ENCODE measurements at places on chromosomes 13 and 19.

DNA sequence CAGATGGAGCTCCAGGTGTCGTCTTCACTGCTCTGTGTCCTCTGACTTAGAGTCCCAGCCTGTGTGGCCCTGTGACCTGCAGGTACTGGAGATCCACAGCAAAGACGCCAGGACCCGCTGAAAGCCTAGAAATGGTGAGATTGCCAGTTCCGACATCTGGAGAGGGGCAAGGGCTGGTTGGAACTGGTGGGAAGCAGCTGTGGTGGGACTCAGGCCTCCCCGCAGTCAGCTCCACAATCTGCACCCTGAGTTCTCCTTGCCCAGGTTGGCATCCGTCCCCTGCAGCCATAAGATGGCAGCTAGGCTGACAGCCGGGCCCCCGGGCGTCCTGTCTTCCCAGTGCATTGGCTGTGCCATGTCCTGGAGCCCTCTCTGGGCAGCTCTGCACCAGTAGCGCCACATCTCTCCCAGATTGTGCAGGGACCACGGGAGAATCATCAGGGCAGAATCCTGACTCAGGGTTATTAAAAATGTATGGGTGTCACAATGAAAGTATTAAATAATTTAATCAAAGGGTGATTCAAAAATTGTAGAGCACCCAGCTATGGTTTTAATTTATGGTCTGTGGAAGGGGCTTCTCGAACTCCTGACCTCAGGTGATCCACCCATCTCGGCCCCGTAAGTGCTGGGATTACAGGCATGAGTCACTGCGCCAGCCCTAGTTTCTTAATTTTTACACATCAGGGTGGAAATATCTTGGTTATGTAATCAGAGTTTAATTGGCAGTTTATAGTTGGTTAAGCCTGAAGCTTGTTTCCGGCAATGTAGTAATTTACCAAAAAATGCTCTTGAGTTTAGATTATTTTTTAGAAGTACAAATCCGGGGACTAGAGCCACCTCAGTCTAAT, 32.2 kb upstream of the ZNF681 start:
- no peak for DNase-seq

DNA sequence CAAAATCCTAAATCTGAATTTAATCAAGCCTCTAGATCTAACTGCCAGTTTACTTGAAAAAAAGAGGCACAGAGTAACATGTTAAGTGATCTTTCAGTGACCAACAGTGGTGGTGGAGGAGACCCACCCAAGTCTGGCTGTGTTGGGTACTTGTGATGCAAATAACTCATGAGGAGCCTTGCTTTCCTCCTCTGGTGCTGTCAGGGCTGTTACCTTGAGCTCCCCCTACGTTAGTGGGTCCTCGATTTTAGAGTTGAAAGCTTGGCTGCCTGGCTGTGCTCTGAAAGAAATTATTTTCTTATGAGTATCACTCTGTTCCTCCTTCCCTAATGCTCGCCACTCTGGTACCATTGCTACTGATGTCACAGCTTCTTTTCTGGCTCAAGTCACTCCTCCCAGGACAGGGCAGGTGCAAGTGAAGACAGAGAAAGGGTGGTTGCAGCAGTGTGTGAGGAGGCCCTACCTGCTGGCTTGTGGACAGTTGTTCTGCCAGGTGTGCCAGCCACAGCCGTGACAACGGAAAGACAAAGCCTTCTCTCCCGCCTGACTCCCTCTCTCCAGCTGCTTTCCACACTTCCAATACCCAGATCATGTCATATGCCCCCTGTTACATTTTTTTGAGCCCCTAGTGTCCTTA, 6.5 kb upstream of the SUPT20H start:
- DNase-seq: no peak

DNA sequence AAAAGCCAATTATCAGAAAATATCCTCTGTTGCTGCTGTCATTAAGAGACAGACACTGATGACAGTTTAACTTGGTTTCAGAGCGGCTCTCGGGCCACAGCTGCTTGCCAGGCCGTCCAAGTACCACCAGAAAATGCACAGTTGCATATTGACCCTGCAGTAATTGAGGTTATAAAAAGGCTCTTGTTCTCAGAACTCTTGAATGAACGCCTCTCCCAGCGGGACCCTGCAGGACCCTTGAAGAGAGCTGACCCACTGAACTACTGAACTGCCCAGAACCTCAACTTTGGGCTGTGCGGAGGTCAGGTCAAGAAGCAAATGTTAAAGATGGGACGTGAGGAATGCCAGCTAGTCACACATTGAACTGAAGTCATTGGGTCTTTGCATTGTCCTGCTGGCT, 1559.0 kb upstream of the SLC10A2 start:
- DNase-seq: no peak

DNA sequence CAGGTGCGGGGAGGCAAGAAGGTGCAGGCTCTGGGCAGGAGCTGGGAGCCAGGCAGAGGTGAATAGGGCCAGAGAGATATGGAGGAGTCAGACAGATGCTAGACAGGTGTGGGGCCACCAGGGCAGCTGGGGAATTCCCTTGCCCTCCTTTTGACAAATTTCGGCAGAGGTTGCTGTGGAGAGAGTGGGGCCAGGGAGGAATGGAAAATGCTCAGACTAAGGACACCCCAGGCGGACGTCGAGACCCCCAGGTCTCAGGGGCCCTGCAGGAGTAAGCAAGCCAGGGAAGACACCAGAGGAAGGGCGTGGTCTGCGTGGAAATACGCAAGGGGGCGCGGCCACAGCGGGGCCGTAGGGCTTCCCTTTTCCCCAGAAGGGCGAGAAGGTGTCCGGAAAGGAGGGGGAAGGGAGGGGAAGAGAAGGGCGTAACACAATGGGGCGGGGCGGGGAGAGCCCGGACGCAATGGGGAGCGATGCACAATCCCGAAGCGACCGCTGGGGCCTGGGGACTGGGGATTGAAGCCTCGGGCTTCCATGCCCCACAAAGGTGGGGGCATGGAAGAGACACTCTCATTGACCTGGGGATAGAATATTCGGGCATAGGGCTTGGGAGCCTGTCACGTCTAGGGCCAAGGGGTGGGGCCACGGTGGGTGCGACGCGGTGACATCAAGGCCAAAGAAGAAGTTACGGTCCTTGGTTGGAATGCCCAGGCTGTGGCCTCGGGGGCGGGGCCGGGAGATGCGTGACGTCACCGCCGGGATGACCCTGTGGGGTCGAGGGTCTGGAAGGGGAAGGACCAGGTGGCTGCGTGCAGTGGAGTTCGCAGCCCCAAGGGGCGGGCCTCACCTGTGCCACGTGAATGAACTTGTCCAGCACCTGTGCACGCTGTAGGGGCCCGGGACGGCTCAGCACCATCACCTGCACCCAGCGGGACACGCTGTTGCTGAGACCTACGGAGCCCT, 8.2 kb downstream of the RASGRP4 start:
- DNase-seq: peak; percentile 81

DNA sequence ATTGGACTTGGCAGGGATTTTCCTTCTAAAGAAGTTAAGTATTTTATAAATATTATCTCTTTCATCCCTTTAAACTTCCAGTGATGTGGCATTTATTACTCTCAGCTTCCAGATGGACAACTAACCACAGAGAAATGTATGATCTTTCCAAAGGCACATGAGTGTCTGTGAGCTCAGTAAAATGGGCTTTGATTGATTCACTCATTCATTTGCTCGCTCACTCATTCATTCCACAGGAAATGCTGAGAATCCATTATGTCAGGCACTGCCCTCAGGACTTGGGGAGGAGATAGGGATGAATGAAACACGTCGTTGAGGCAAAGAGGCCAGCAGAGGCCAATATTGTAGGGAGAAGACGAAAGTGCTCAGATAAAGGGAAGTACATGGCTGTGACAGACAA, 359.3 kb downstream of the EFNB2 start:
- no peak for DNase-seq

GRCh38 chr13:101140936-101141335, 275.4 kb downstream of the NALCN start:
- DNase-seq: no peak

GRCh38 chr13:112014857-112015256, 52.1 kb upstream of the SOX1 start:
- DNase-seq: no peak

DNA sequence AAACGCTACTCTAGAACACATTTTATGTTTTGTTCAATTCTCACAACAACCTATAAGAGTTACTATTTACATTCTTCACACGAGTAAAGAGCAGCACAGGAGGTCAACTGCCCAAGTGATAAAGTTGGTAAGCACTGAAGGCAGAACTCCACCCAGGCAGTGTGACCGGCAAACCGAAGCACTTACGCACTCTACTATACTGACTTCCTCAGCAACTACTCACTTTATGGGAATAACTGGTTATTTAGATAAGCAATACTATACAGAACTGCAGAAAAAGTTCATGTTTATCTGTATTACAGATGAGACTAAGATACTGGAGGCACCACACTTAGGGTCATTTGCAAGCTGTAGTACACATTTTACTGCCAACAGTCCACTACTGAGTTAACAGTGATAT, 28.8 kb downstream of the FOXO1 start:
- DNase-seq: no peak

- DNase-seq: peak; percentile 88
Observed at GRCh38 chr19:15463861-15464371, 428 bp downstream of the RASAL3 start.

GRCh38 chr19:46639358-46640182, 3.6 kb upstream of the GNG8 start:
- peak; percentile 70 for DNase-seq

DNA sequence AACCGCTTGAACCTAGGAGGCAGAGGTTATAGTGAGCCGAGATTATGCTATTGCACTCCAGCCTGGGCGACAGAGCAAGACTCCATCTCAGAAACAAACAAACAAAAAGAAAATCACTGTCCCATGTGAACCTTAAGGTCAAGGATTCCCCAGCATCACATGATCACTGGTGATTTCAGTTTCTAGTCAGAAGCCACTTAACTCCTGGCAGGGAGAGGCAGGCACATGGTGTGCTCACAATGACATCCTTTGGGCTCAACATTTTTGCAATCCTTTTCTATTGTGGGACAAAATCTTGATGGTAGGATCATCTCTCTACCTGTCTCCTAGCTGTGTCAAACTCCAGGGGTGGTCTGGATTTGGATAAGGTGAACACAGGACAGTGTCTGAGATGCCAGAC, 12.1 kb downstream of the AKAP8 start:
- DNase-seq: no peak

DNA sequence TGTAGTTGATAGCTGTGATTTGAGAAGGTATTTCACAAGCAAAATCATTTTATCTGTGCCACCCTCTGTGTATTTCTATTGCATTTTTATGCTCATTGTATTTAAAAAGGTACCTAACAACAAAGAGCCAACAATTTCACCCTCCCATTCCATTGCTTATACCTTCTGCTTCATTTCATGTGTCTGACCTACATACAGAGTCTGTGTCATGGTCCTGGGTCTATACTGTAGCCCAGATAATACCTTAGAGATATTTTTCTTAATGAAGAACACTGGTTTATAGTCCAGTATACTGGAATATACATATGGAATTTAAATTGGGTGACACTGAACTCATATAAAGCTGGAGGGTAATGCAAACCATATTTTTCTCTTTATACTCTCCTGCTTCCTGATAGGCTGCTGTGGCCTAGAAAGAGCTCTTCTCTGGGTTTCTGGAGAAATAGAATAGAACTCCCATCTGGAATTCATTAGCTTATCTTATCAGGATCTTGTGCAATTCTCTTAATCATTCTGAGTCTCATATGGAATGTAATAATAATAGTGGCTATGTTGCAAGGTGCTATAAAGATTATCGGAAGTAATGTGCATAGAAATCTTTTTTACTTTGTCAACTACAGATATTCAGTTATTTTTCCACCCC, 31.8 kb upstream of the SPART start:
- DNase-seq: no peak

DNA sequence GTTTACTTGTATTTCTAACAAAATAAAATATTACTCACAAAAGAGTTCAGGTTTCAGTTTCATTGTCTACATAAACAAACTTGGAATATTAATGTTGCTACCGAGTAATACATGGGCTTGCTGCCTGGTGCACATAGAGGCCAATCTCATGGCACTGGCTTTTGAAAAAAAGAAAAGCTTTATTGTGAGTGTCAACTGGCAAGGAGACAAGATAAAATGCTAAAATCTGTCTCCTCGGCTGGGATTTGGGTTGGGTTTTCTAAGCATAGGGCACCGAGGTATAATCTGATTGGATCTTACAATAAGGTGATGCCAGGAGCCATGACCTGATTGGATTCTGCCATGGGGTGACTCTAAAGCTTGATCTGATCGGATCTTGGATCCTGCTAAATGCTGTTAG, 1519.9 kb upstream of the MIR17HG start:
- DNase-seq: no peak

Measured in activated CD4-positive, alpha-beta memory T cell treated with anti-CD3 and anti-CD28 coated beads for 36 hours (primary cell).